ENCODE measurements at places on chromosomes 4 and X.

- DNase-seq = no peak
These were observed 71.3 kb downstream of the PAK3 start for GRCh38 chrX:111167334-111167733.

- no peak for DNase-seq
These were observed 48.4 kb upstream of the MSANTD1 start for GRCh38 chr4:3200423-3201090.

DNA sequence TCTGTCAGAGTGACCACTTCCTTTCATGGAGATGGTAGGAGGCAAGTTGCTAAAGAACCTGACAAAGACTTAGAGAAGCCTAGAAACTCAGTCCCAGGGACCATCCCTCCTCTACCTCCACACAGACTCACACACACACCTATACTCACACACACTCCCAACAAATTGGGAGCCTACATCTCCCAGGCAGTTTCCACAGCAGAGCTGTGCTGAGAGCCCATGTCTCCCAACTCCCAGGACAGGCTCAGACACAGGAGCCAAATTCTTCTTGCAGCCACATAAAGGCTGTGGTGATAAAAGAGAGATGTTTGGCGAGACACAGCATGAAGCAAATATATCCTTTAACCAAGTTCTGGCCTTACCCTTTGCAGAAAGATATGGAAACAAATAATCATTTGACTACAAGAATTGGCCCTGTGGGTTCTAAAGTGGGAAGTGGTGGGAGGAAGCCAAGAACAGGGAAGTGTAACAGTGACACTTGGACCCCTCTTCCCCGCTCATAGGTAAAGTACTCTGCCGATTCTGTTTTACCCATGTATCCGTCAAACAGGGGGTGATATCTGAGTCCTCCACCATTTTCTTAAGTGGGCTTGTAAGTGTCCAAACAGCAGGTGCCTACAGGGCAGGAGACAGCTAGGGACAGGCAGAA lies 11.0 kb upstream of the IDS start:
- DNase-seq = no peak

DNA sequence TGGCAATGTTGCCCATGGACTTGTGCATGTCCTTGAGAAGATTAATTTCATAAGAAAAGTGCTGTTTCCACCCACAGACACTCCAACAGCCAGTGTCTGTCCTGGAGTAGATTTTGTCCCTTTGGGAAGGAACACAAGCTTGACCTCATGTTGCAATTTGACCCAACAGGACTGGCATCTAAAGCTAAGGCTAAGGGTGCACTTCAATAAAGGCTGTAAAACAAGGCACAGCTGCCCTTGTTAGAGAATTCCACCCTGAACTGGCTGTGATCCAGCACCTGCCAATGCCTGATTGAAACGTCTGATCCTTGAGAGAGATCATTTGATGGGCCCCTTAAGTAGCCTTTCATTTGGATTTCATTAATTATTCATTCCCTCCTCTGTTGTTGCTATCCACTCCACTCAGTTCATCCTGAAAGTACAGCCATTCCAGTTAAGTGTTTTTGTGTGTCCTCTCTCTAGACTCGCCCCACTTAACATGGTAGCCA lies 56.2 kb downstream of the CD99L2 start:
- DNase-seq = no peak

DNA sequence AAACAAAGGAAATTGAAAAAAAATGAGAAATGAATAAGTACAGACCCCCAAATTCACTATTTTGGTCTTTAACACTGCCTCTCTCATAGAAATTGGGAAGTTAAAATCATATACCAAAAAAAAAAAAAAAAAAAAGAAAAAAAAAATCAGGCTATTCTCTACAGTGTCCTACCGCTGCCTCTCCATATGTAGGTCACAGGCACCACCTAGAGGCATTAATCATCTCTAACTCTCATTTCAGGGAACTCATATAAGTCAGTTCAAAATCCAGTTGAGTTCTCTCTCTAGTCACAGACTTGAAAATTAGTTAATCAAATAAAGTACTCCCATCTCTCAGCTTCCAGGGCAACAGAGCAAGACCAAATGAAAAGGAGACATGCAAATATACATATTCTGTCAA lies 47.9 kb downstream of the COX18 start:
- DNase-seq = no peak

DNA sequence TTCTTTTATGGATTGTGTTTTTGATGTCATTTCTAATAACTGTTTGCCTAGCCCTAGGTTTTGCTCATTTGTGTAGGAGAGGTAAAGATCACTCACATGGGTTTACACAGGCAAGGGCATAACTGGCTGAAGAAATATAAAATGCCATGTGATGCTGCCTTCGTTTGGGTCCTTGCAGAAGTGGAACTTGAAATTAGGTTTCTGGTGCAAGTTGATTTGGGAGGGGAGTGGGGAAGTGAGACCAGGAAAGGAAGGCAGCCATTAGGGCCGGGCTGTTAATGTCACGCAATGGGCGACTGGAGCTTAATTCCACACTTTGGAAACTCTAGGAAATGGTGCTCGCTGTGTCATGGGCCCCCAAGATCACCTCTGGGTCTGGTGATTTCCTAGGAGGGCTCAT lies 14.5 kb downstream of the CLCN4 start:
- no peak for DNase-seq

GRCh38 chr4:47690611-47691010 lies 147.3 kb downstream of the CORIN start:
- DNase-seq = no peak

DNA sequence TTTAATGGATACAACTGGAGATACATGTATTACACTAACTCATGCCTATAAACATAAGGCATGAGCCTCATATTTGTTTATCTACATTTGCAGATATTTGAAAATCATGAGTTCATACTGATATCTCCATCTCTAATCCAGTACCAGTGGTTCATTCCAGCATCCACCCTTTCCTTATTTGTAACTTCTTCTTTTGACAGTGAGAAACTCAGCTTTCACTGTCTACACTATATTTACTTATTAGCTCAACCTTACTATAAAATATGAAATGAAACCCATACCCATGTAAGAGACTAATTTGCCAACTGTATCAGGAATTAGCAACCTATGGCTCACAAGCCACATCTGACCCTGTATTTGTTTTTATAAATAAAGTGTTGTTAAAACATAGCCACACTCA lies 161.9 kb upstream of the GPRIN3 start:
- no peak for DNase-seq

Data from amygdala (tissue), 56 donors.